ENCODE measurements at places on chromosomes 13 and 19.

DNA sequence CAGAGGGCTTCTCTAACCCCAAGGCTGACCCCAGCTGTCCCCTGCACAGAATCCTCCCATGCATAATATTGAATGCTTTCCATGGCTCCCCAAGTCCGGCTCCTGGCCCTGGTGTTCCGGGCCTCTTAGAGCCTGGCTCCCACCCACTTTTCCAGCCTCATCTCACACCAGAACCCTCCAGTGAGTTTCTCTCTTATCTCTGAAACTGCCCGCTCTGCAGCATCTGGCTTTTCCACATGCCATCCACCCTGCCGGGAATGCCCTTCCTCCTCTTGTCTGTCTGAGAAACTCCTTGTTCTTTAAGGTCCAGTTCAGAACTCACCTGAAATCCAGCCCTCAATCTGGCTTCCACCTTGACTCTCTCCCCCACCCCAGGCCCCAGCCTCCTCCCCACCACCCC is 6.8 kb downstream of the SYNGR4 start:
- no peak for DNase-seq

DNA sequence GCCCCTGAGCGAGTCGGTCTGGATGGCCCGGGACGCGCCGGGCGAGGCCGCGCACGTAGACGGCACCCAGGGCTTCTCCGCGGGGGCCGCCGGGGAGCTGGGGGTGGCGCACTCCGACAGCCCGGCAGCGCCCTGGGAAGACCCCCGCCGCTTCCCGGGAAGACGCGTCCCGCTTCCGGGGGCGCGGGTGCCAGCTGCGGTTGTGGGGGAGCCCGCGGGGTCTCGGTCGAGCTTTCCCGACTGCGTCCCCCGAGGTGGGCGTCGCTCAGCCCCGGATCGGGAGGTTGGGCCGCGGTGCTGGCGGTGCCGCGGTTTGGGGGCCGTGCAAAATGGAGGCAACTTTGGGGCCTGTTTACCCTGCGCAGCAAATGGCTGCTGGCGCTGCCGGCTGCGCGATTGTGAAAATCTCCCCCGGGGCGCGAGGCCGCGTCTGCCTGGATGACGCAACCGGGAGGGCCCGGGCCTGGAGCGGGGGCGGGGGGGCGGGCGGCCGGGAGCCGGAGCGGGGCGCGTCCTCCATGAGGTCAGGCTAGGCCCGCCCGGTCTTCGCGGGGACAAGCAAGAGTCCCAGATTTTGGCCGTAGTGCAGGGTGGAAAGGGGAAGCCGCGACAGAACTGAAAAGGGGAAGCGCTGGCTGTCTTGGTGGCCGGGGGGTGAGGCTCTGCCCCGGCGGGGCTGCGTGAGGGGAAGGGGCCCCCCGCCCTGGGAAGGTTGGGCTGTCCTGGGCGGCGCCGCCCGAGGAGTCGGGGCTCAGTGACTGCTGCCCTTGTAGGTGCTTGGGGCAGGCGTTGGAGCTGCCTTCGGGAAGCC is 11.3 kb downstream of the PEAK3 start:
- DNase-seq, result peak; percentile 66

GRCh38 chr13:73684286-73684685 is 449.9 kb downstream of the KLF12 start:
- DNase-seq, result peak; percentile 2

DNA sequence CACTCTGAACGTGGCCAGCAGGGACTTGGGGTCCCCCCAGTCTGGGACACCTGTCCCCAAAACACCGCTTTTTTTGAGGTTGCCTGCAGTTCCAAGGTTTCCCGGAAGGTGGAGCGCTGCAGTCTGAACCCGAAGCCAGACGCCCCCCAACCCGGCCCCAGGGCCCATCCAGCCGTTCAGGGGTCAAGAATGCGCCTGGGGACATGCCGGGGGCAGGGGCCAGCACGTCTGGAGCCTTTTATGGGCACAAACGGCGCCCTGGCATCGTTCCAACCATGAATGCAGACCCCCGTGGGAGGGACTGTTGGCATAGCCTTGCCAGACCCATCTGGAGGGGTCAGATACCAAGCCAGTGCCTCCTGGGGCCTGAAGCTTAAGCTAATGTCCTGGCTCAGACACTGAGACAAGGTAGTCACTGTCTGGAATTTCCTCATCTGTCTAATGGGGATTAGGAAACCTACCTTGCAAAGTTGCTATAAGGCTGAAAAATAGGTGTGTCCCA is 6.9 kb downstream of the S1PR5 start:
- no peak for DNase-seq

GRCh38 chr19:6287269-6287885 is 7.6 kb upstream of the MLLT1 start:
- DNase-seq, result no peak

DNA sequence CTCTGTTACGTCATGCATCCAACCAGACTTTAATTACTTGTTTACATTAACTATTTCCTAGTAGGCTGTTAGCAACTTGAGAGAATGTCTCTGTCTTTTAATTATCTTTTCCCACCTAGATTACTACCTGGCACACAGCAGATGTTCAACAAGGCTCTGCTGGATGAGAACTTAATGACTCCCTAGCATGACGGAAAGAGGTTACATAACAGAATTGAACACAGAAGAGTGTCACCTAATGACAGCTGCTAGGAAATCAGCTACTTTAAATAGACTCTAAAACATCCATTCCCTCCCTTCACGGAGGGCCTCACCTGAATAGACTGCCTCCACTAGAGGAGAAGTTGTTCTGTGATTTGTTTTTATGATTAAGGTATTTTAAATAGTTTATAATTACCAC is 110.8 kb downstream of the TEX29 start:
- no peak for DNase-seq

- DNase-seq, result no peak
Measured at GRCh38 chr19:3137119-3137518, 1.3 kb downstream of the GNA15 start.

DNA sequence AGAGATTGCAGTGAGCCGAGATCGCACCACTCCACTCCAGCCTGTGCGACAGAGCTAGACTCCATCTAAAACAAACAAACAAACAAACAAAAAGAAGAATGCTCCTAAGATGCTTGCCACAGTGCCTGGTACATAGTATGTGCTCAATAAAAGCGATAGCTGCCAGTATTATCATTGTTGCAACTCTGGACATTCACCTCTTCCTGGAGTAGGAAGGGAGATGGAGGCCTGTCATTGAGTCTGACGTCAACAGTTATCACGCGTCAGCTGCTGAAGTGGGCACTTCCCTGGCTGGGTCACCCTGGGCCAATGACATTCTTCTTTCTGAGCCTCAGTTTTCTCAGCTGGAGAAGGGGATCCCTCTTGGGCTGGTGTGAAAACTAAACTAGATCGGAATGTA is 4.2 kb upstream of the PLAUR start:
- DNase-seq, result no peak

DNA sequence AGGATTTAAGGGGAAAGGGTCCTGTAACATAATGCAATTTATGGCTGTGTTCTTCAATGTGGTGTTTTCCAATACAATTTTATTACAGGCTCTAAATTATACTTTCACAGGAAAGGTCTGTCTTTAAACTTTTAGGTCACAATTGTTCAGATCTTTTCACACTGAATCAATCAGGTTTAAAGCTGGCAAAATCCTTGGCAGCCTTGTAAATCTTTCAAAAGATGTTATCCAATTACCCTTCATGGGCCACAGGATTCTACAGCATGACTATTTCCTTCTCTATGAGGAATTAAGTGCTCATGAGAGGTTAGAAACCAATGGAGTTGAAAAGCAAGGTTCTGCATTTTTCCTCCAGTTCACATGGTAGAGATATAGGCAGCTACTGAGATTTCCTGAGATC is 211.5 kb upstream of the MIR17HG start:
- DNase-seq, result no peak

DNA sequence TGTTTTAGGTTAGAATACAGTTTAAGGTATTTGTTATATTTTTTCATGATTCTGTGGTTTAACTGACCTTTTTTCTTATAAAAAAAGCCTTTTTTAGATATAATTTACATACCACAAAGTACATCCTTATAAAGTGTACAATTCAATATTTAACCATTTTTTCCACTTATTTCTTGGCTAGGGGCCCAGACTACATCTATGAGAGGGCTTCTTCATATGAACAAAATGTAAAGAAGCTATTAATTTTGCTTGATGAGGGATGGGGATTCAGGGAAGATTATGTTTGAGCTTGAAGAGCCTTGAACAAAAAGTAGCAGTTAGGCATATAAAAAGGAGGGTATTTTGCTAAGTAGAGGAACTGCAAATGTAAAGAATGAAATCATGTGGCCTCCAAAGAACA is 2.2 kb downstream of the CCDC122 start:
- no peak for DNase-seq

DNA sequence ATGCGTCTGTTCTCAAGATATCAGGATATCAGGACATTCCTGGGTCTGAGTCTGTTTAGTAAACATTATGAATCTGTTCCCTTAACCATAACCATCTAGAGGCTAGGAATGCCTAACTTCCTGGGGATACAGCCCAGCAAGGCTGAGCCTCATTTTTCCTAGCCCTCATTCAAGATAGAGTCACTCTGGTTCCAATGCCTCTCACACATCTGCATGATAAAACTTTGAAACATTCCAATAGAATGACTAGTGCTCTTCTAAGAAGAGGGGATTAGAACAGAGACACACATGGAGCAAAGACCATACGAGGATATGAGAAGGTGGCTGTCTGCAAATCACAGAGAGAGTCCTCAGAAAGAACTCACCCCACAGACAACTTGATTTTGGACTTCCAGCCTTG is 20.6 kb upstream of the CABP5 start:
- no peak for DNase-seq

DNA sequence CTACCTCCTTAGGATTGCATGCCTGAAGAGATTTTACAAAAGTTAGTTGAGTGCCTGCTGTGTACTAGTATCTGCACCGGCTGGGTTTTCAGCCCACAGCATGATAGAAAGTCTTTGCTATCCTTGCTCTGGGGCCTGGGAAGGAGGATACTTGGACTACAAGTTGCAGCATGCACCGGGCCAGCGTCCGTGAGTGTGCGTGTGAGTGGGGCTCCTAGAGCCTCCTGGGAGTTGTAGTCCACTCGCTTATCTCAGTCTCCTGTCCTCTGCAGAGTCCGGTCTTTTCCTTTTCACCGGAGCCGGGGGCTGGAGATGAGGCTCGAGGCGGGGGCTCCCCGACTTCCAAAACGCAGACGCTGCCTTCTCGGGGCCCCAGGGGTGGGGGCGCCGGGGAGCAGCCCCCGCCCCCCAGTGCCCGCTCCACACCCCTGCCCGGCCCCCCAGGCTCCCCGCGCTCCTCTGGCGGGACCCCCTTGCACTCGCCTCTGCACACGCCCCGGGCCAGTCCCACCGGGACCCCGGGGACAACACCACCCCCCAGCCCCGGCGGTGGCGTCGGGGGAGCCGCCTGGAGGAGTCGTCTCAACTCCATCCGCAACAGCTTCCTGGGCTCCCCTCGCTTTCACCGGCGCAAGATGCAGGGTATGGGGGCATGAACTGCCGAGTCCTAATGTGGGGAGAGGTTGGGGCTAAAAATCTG is 20.6 kb downstream of the BRSK1 start:
- no peak for DNase-seq

GRCh38 chr19:39407410-39407659 is 688 bp downstream of the ZFP36 start:
- no peak for DNase-seq

- no peak for DNase-seq
Measured at GRCh38 chr19:11291991-11292390, 4.0 kb upstream of the TSPAN16 start.

DNA sequence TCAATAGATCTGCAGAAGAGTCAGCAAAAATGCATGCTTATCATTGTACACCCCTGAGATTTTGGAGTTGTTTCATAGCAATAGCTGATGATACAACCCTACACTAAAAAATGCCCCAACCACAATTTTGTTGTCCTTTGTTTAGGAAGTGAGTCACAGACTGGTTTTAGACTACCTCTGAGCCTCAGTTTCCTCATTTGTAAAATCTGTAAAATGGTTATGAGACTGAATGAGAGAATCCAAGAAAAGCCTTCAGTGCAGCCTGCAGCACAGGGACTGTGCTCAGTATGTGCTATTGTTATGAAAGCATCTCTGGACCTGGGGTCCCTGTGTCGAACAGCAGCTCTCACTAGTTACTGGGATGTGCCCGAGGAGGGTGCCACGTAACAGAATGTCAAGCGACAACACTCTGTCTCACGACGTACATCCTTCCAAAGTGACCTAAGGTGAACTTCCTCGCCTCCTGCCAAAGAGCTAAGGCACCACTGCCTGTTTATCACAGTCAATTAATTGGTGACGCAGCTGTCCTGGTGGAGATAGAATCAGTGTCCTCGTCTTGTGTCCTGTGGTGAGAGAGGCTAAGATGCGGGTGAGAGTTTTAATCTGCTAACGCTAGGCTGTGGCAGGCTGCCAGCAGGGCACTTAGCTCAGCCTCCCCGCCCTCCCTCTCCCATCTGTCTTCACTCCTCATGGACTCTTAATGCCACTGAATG is 18.1 kb downstream of the DHRS12 start:
- DNase-seq, result no peak

DNA sequence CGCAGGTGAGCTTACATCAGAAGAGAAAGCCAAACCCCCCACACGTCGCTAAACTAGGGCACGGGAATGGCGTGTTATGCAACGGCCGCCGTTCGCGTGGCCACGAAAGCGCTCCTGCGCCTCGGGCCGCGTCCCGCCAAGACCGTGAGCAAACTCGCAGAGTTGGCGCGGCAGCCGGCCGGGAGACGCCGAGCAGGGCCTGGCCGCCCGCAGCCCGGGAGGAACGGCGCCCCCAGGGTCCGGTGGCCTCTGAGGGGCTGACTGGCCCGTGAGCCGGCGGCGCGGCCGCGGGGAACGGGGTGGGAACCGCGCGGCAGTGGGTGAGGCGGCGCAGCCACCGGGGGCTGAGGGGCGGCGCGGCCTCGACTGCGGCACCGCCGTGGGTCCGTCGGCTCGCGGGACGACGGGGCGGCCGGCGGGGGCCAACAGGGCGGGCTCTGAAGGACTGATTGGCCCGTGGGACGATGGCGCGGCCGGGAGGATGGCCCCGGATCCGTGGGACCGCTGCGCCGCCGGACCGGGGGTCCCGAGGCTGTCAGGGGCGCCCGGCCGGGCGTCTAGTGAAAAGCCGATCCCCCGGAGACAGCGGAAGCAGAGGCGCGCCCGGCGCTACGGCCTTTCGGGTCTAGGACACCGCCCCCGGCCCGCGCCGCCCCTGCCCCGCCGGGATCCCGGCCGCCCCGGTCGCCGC is 903 bp downstream of the LATS2 start:
- DNase-seq, result no peak

GRCh38 chr13:74557870-74558269 is 423.7 kb upstream of the KLF12 start:
- DNase-seq, result no peak

GRCh38 chr13:46614582-46614981 is 61.6 kb downstream of the LRCH1 start:
- peak; percentile 65 for DNase-seq

Measured in smooth muscle cell of the brain vasculature (primary cell).